Esophagus squamous epithelium (tissue), 5 donors: ENCODE measurements at places on chromosomes 6 and 20.

- no peak for DNase-seq
Measured at GRCh38 chr6:43628393-43629103, 516 bp downstream of the GTPBP2 start.

DNA sequence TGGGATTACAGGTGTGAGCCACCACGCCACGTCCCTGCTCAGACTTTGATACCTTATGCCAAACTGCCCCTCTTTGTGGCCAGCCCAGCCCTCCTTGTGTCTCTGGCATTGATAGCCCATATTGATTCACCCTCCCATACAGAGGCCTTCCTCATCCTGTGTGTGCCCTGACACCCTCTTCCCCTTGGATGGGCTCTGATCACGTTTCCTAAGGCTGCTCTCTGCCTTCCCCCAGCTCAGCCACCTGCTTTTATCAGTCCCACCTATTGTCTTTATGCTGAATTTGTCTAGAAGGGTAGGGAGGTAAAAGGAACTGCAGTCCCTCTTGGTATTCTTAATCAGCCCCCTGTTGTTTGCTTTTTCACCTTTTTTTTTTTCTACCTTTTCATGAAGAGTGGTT lies 95.9 kb downstream of the CDKAL1 start:
- DNase-seq, result no peak

GRCh38 chr6:37021356-37022129 lies 16.1 kb downstream of the FGD2 start:
- DNase-seq, result no peak

DNA sequence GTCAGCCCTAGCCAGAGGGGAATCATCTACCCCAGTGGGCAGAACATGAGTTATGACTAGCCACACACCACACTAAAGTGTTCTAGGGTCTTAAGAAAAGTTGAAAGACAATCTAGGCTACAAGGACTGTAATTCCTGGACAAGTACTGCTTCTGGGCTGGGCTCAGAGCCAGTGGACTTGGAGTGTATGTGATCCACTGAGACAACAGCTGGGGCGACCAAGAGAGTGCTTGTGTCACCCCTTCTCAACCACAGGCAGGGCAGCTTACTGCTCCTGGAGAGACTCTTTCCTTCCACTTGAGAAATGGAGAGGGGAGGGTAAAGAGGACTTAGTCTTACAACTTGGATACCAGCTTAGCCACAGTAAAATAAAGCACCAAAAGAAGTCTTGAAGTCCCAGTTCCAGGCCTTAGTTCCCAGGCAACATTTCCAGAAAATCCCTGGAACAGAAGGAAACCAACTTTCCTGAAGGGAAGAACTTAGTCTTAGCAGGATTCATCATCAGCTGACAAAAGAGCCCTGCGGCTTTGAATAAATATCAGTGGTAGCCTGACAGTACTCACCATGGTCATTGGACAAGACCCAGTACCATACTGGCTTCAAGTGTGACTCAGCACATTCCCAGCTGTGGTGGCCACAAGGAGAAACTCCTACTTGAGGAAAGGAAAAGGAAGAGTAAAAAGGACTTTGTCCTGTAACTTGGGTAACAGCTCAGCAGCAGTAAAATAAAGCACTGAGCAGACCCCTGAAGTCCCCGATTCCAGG lies 355.1 kb upstream of the ADGRB3 start:
- DNase-seq, result no peak

DNA sequence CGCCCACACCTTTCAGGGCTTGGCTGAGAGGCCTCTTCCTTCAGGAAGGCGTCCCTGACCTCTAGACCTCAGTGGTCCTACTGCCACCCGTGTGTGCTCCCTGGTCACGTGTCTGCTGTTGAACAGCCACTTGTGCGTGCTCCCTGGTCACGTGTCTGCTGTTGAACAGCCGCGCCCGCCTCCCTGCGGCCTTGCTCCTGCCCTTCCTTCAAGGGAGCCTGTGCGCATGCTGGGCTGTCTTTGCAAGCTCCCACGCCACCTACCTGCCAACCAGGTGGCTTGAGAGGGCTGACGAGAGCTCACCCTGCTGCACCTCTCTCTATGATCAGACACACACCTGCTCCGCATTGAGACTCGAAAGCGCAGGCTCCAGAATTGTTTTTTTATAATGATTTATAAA lies 179.3 kb downstream of the BMP7 start:
- no peak for DNase-seq

DNA sequence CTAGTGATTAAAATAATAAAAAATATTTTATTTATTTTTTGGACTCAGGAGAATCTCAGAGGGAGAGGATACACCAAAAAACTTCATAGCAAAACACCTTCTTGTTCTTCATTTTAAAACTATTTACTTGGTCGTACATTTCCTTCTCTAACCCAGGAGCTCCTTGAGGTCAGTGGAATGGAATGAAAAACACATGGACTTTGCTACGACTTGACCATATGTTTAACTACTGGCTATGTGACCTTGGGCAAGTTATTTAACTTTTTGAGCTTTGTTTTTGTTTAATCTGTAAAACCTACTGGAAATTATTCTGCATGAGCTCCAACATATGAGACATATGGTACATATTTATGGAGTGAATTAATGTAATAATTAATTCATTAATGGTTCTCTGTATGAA lies 1005.5 kb upstream of the CITED2 start:
- no peak for DNase-seq

GRCh38 chr6:15491986-15492269 lies 170.9 kb downstream of the DTNBP1 start:
- no peak for DNase-seq

- no peak for DNase-seq
Measured at GRCh38 chr20:20363799-20364592, 3.9 kb upstream of the INSM1 start.

DNA sequence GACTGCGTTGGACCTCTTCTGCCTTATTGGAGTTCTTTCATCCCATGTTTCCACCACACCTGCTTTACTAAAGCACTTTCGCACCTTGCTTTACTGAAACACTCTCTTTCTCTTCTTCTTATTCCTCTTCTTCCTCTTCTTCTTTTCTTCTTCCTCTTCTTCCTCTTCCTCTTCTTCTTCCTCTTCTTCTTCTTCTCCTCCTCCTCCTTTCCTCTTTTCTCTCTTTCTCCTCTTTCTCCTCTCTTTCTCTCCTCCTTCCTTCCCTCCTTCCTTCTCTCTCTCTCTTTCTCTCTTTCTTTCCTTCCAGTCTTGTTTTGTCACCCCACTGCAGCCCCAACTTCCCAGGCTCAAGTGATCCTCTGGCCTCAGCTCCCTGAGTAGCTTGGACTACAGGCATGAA lies 4.0 kb upstream of the RIPPLY2 start:
- DNase-seq, result no peak

DNA sequence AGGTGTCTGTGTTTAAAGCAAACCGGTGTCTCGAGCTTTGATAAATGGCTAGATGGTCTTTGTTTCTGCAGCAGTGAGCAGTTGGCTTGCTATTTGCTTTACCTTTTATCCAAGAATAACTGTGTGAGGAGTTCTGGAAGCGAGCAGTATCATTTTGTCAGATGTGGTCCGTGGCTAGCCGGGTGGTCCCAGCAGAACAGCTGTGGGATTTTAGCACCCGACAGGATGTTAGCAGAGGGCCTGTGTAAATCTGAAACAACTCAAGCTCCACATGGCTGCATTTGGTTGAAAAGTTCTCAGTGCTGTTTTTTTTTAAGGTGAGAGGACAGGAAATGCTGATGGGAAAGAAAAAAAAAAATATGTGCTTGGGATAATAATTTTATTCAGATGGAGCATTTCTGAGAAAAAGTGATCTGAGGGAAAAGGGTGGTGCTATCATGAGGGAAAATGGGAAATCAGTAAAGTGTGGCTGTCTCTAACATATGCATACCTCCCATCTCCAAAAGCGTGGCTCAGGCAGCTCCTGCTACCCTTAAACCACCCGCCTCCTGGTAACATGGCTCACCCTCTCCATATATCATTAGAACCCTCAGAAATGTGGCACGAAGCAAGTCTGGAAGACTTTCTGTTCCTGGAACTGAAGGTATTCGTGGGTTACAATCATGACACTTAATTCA lies 215.4 kb downstream of the TSHZ2 start:
- no peak for DNase-seq

- no peak for DNase-seq
Measured at GRCh38 chr6:38997128-38997761, 51.3 kb upstream of the GLP1R start.

- no peak for DNase-seq
Measured at GRCh38 chr6:133956416-133957049, 3.5 kb downstream of the TBPL1 start.

GRCh38 chr6:46539866-46540265 lies 48.6 kb upstream of the RCAN2 start:
- DNase-seq, result no peak

DNA sequence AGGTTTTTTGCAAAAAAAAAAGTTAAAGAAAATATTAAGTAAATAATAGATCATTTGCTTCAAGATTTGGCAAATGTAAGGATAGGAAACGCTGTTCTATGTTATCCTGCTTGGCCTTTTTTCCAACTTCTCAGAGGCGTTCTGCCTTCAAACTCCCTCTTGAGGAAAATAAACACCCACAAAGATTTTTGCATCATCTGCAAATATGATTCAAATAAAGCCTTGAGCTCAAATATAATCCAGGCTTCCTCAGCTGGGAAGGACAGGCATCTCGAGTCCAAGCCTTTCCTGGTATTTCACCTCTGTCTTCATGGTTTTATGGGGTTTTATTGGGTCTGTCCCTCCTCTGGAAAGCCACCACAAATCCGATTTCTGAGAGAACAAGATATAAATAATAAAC lies 67.7 kb upstream of the PTPN1 start:
- DNase-seq, result no peak

DNA sequence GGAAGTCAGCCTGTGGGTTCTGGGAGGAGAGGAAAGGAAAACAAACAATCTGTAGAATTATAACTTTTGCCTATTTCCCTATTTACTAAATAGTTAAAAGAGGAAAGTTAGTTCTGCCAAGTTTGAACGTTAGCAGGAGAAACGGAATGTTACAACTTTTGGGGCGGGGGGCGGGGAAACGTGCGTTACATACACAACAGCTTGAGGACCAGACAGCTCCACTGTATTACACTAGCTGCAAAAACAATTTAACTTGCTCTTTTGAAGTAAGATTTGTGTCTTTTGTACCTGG lies 498 bp upstream of the PRDM1 start:
- DNase-seq, result no peak

GRCh38 chr6:47767102-47767501 lies 14.7 kb upstream of the OPN5 start:
- no peak for DNase-seq

- DNase-seq, result no peak
Measured at GRCh38 chr6:37149745-37150144, 20.2 kb upstream of the PIM1 start.

- DNase-seq, result no peak
Measured at GRCh38 chr6:39496915-39497314, 174.4 kb upstream of the KCNK16 start.

DNA sequence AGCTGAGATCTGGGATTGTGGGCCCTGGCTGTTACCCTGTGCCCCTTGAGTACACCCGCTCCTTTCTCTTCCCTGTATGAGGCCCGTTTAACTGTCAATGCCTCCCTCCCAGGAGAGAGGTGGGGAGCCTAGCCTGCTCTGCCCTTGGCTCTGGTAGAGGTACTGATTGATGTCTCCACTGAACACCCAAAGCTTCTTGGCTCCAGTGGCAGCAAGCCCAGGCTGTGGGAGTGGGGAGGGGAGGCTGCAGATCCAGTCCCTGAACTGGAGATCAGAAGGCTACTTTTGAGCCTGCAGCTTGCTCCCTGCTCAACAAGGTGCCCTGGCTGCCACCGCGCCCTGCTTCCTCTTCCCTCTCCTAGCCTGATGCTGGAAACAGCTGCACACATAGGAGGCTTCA lies 7.5 kb downstream of the LRRC73 start:
- no peak for DNase-seq

DNA sequence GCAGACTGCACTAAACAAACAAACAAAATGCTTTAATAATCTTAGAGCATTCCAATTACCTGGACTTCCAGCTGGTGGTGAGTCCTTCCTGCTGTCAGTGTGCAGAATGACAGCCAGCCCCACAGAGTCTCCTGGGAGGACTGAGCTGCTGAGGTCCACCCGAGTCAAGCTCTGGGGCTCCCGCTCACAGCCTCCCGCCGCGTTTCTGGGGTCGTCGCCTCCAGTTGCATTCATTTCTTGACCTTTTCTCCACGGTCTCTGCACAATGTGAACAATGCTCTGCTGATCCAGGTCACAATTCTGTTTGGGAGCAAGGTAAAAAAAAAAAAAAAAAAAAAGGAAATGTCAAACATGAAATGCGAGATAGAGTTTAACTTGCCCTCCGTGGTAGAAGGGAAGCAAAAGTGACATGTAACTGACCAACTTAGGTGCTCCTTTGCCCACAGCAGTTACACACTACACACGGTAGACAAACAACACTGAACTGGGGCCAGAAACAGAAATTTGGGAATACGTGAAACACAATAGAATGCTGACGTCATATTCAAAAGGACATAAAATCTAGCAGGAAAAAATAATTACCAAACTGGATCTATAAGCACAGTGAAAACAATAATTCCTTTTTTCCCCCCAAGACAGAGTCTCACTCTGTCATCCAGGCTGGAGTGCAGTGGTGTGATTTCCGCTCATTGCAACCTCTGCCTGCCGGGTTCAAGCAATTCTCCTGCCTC lies 464.9 kb downstream of the PRKN start:
- no peak for DNase-seq

GRCh38 chr6:35948725-35949124 lies 27.8 kb upstream of the SRPK1 start:
- no peak for DNase-seq

DNA sequence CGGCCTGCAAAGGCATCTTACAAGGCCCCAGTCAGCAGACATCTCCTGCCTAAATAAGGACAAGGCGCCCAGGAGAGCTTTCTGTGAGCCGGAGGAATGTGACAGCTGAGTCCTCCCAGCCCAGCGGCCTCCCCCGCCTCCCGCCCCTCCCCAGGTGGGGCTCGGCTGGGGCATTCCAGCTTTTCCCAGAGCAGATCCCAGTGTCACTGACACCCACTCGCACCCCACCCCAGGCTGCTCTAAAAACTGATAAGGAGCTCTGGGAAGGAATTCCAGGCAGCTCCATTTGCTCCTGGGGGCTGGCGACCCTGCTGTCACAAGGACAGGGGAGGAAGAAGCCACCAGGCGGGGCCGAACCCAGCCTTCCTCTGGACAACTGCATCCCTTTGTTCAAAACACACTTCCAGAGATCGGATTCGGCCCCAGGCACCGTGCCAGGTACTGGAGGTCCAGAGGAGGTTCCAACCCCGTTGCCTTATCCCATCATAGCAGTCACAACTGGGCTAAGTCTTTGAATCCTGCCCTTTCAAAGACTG lies 49.7 kb downstream of the JPH2 start:
- no peak for DNase-seq
